ENCODE measurements at places on chromosomes 7 and 10.

- no peak for DNase-seq
Measured at GRCh38 chr10:129896860-129897200, 67.2 kb downstream of the EBF3 start.

DNA sequence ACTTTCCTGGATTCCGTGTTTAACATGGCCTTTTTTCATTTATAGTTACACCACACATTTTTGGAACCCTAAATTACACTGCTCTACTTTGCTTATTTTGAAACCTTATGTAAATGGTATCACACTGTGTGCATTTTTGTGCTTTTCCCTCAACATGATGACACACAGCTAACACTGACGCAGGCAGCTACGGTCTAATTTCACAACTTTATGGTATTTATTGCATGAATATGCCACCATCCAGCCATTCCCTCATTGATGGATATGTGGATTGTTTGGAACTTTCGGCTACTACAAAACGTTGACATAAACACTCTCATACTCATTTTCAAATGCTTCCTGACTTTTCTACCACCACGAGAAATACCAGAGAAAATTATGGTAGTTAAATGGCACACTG lies 6.9 kb downstream of the PAPOLB start:
- DNase-seq = no peak

DNA sequence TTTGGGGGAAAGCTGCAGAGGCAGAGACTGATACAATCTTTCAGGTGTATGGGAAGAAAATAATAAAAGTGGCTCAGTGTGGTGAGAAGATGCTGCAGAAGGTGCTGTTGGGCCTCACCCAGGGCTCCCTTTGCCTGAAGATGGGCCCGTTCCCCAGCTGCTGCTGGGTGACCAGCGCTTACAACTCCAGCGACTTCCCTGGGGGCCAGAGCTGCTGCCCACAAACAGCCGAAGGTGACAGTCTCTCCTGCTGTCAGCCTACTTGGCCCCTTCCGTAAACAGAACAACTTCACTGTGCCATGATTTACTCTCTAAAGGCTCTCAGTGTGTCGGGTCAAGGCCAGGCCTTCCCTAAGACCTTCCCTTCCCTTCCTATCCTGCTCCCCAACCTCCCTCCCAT lies 93.6 kb upstream of the PCBD1 start:
- DNase-seq = no peak

DNA sequence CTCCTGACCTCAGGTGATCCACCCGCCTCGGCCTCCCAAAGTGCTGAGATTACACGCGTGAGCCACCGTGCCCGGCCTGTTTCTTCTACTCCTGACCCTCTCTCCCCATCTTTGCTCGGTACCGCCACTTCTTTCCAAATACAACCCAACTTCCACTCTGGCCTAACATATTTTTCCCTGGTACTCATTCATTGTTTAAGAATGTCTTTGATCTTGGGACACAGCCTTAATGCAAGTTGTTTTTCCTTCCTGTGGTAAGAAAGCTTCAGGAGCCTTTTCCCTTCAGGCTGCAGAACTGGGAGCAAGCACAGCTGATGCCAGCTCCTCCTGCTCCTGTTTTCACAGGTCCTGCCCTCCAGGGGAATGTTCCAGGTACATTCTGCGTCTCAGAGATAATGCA lies 13.7 kb downstream of the CALML3 start:
- DNase-seq = peak; percentile 11

- DNase-seq = no peak
Measured at GRCh38 chr10:129864601-129865126, 99.4 kb downstream of the EBF3 start.

DNA sequence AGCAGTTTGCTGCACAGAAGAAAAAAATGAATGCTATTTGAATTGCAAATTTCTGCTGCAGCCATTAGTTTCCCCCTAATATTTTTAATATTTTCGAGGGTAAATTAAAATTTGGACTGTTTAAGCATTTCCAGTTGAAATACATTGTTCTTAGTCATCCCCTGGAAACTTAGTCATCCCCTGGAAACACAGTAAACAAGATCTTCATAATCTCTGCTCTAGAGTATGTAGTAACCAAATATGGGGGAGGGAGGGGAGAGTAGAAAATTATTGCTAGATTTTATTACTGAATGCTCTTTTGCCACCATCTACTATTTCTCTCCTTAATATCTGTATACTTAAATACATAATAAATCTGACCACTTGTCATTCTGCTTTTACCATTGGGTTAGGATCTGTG lies 1053.3 kb downstream of the SORCS1 start:
- no peak for DNase-seq

- DNase-seq = no peak
Measured at GRCh38 chr7:141949021-141949420, 2.2 kb upstream of the CLEC5A start.

- DNase-seq = peak; percentile 97
Measured at GRCh38 chr10:21399392-21400035, 126.0 kb downstream of the SKIDA1 start.

DNA sequence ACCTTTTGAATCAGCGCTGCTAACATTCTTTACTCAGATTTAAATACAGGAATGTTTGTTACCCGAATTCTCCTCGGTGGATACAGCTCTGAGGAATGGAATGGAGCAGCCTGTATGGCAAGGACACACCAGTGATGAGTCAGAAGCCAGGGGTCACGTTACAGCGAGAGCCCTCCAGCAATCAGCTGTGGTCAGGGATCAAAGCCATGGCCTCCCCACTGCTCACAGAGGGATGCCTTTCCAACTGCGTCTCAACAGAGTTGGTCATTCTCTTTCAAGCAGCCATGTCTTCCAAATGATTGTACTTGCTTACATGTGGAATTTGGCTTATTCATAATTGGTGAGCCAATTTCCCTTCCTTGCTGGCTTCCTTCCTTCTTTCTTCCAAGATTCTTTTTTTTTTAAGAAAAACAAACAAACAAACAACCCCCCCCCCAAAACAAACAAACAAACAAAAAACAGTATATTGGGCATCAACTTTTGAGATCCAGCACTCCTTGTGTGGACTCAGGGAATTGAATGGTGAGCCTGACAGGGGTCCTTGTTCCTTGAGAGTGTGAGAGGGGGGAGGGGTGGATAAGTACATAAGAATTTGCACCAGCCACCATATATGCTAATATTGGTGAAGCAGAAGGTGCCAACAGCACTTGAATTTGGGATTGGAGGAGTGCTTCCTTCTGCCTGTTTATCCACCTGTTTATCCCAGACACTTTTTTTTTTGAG lies 100.2 kb downstream of the ATXN7L1 start:
- peak; percentile 100 for DNase-seq

DNA sequence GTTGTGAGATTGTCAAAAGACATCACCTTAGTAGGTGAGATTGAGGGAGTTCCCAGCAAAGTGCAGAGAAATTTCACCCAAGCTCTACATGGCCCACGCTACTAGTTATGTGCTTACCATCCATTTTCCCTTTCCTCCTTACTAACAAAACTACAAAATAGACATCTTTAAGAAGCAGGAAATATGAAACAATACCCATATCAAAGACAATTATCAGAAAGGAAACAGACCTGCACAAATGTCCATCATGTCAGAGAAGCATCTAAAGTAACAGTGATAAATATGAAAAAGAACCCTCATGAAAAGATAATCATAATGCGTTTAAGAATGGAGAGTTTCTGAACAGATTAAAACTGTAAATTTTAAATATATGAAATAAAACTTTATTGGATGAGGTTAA lies 28.2 kb downstream of the GIMAP4 start:
- no peak for DNase-seq

DNA sequence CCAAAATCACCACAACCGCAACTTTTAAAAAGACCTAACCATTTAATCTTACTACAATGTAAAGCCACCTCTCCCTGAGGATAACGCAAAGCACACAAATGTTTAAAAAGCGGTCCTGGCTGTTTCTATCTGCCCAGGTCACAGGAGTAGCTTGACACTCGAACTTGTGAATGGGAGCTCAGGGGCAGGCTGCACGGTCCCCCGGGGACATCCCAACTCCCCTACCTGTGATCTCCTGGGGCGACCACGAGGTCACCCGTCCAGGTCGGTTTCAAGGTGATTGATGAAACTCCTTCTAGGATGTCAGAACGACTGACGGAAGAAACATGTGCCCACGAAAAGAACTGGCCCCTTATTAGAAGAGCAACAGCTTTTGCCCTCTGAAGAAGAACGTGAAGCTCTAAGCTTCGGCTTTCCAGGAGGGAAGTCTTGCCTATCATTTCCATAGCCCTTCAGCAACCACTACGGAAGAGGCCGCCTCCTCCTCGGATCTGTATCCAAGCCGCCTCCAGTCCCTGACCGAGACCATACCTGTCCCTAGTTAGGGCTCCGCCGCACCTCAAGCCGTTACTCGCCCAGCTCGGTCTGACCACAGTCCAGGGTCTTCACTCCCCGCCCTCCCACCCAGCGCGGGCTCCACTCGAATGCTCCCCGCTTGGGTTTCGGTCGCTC lies 459 bp downstream of the CYCS start:
- peak; percentile 10 for DNase-seq

- DNase-seq = no peak
Measured at GRCh38 chr10:72321248-72322029, 33.3 kb downstream of the DNAJB12 start.

DNA sequence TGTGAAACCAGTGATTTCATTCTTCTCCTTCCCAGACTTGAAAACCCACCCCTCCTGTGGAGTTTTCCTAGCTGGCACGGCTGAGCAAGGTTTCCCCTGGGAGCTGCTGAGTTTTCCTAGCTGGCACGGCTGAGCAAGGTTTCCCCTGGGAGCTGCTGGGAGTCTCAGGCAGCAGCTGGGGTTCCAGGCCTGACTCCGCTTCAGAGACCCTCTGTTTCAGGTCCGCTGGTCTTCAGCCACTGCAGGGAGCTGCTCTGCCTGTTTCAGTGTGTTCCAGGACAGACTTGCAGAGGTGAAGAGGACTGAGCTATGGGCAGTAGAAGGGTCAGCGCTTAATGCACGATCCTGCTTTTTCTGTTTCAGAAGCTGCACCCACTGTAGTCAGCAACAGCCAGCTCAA lies 104.9 kb downstream of the XRCC2 start:
- no peak for DNase-seq
